Activated CD4-positive, alpha-beta T cell treated with anti-CD3 and anti-CD28 coated beads, Interleukin-2, amount 50 U/mL, for 24 hours (primary cell): ENCODE measurements at places on chromosomes 11 and 22.

DNA sequence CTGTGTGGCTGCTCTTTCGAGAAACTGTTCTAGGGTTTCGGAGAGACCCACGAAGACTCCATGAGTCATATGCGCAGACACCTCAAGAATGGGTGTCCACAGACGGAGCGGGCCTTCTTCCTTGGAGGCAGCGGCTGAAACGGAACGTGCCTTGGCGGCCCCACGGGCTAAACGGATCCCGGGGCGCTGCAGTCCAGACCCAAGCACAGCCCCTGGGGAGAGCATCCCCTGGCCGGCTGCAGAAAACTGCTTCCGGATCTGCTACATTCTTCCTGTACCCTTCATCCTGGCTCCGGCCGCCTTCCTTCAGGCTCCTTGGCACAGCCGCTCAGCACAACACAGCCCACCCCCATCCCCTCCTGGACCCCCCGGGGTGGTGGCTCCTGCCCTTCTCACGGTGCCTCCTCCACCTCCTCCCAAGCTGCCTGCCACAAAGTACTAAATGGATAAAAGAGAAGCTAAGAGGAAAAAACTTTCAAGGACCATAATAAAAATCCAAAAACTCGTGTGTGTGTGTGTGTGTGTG lies 25.4 kb downstream of the CPT1A start:
- no peak for DNase-seq

- DNase-seq: no peak
Observed at GRCh38 chr22:25142102-25142501, 57.6 kb upstream of the CRYBB3 start.

- DNase-seq: no peak
Observed at GRCh38 chr11:116990061-116990473, 108.2 kb downstream of the SIK3 start.

- no peak for DNase-seq
Observed at GRCh38 chr11:3195251-3196160, 23.1 kb downstream of the MRGPRG start.

DNA sequence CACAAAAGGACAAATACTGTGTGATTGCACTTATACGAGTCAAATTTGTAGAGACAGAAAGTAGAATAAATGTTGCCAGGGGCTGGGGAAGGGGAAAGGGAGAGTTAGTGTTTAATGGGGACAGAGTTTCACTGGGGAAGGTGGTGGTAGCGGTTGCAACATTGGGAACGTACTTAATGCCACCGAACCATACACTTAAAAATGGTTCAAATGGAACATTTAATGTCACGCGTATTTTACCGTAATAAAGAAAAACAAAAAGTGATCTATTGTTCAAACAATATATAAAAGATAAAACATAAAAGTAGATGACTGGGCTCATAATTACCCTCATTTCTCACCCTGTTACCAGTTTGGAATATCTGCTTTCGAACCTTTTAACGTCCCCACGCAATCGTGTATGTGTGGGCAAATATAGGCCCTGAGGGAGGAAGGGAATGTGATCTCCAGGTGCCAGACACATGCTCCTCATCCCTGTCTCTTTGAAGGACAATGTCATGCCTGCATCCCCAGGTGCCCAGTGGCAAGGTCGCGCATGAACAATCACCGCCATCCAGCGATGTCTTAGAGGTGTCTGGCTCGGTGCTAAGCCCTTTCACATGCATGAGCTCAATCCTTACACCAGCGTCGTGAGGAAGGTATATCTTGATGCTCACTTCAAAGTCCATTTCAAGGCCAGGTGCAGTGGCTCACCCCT lies 35.3 kb downstream of the LIF start:
- DNase-seq: no peak

- no peak for DNase-seq
Observed at GRCh38 chr22:46992121-46992731, 229.8 kb downstream of the TBC1D22A start.

DNA sequence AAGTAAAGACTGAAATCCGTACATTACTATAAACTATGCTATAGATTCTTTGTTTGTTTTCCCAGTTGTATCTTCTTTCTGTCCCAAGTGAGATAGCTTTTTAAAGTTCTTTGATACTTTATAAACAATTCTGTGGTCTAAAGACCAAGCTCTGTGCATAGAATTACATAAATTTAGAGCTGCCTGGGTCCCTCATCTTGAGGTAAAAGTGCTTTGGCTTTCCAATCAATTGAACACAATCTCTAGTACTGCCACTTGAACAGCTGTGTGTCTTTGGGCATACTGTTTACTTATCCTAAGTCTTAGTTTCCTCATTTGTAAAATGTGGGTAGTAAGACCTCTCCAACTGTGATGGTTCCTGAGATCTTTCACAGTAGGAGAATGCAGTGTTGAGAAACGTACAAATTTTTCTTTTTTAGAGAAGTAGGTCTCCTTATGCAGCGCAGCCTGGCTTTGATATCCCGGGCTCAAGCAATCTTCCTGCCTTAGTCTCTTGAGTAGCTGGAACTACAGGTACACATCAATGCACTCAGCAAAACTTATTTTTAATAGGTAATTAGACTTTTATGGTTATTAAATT lies 2.5 kb upstream of the EED start:
- no peak for DNase-seq

DNA sequence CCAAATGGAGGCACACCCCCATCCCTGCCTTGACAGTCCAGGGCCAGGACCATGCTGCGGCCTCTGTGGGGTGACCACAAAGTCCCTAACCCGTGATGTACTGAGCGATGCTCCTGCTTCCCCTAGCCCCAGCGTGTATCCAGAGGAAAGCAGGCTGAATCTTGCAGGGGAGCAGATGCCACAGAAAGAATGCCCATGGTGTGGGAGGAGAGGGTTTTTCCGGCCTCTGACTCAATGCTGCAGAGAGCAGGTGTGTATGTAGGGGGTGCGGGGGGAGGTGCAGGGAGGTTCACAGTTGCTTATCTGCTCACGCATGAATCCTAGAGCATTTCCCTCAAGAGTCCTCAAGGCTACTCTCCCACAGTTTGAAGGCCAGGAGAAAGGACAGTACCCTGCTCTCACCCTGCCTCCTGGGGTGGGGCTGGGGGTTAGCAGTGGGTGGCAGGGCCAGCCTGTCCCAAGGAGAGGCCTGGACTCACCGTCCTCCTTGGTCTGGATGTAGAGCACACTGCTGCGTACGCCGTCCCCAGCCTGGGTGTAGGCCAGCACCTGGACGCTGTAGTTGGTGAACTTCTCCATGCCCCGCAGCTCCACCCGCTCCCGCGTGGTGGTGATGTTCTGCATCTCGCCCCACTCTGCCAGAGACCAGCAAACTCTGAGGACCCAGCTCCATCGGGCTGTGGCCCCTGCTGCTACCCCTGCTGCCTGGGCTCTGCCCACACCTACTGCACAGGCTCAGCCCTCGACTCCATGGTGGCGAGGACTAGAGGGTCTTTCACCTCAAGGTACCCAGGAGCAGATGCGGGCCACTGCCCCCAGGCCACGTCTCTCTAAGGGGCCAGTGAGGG lies 130.8 kb downstream of the CEP164 start:
- peak; percentile 5 for DNase-seq

- DNase-seq: no peak
Observed at GRCh38 chr11:73998846-73999575, 9.9 kb downstream of the UCP3 start.

DNA sequence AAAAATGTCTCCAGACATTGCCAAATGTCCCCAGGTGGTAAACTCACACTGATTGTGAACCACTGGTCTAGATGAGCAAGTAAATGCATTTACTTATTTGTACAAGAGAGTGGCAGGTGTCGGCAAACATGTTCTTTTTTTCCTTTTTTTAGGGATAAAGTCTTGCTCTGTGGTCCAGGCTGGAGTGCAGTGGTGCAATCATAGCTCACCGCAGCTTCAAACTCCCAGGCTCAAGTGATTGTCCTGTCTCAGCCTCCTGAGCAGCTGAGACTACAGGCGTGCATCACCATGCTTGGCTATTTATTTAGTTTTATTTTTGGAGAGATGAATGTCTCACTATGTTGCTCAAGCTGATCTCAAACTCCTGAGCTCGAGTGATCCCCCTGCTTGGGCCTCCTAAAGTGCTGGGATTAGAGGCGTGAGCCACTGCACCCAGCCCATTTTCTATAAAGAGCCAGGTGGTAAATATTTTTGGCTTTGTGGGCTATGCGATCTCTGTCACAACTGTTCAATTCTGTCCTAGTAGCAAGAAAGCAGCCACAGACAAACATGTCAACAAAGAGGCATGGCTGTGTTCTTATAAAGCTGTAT lies 1.4 kb downstream of the VPREB1 start:
- DNase-seq: no peak

DNA sequence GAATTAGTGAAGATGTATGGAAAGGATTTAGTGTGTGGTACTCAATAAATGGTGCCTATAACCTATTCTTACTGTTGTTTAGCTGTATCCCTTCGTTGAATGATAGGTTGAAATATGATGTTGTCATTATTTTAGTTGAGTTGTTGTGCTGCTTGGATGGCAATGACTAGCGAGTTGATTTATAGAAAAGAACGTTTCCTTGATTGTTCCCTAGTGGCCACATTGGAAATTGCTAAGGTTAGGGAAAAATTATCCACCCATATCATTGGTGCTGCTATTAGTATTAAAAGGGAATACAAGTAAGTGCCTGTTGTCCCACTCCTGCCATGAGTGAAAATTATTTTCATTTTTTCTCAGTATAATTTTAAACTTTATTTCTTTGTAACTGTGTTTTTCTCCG lies 14.5 kb downstream of the EMSY start:
- no peak for DNase-seq
